ENCODE measurements at places on chromosomes 7 and 10.

GRCh38 chr10:122199070-122199469 is 72.0 kb upstream of the BTBD16 start:
- DNase-seq: no peak

DNA sequence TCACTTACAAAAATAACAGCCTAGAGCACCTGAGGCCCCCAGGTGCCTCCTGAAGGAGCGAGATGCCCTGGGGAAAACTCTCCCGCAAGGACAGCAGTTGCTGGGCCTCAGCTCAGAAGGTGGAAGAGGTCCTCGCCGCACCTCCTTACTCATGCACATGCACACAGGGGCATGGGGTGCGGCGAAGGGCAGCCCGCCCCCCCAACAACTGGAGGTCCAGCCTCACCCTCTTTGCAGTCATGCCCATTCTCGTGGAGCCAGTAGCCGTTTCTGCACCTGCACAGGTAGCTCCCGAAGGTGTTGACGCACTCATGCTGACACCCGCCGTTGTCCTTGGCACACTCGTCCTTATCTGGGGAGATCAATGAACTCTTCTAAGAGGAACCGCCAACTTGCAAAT is 19.9 kb upstream of the OPALIN start:
- DNase-seq: no peak

GRCh38 chr7:26159243-26159642 is 7.2 kb downstream of the NFE2L3 start:
- no peak for DNase-seq

DNA sequence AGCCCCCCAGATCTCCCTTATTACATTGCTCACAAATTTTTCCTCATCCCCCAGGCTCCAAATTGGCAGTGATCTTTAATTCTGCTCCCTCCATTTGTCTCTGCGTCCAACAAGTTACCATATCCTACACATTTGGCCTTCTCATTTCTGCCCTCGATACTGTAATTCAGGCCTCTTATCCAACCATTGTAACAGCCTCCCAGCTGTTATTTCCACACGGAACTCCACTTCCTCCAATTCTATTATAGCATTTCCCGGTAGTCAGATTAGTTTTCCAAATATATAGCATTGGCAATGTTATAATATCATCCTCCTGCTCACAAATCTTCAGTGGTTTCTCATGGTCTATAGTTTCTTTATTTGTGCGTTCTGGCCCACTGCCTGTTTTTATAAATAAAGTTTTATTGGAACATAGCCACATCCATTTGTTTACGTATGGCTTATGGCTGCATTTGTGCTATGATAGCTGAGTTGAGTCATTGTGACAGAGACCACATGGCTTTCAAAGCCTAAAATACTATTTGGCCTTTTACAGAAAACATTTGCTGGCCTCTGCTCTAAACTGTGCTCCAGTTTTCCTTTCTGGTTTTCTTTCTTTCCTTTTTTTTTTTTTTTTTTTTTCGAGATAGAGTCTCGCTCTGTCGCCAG is 126.5 kb upstream of the ZNF438 start:
- no peak for DNase-seq

DNA sequence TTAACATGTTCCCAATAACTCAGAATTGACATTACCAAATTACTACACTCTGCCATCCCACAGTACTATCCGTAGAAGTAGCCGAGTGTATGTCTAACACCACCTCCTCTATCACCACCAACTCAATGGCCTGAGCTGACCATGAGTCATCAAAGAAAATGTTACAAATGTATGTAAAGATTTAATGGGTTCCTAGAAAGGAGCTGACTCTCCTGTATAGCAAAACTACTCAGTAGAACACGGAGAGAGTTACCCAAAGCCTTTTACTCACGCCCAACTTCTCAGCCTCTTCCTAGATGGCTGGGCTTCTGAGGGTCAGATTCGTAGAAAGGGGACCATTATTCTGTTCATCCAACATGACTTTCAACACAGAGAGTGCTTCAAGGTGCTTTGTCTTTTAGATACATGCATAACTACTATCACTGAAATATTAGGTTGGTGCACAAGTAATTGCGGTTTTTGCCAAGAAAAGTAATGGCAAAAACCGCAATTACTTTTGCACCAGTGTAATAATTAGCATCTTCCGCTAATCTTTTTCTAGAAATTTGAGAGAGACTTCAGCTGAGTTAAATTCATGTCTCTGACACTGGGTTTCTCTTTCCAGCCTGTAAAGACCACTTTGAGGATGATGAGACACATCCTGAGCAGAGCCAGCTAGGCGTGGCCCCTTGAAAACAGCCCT is 24.0 kb upstream of the NANOS1 start:
- no peak for DNase-seq

GRCh38 chr10:81127931-81128330 is 590.2 kb downstream of the SH2D4B start:
- DNase-seq: no peak

GRCh38 chr10:43667761-43668386 is 19.2 kb upstream of the ZNF32 start:
- no peak for DNase-seq

- DNase-seq: no peak
Measured at GRCh38 chr10:3399756-3400155, 227.2 kb upstream of the PITRM1 start.

GRCh38 chr10:112227331-112227987 is 43.9 kb upstream of the GPAM start:
- DNase-seq: no peak

- no peak for DNase-seq
Measured at GRCh38 chr7:117839507-117839906, 33.7 kb downstream of the CTTNBP2 start.

DNA sequence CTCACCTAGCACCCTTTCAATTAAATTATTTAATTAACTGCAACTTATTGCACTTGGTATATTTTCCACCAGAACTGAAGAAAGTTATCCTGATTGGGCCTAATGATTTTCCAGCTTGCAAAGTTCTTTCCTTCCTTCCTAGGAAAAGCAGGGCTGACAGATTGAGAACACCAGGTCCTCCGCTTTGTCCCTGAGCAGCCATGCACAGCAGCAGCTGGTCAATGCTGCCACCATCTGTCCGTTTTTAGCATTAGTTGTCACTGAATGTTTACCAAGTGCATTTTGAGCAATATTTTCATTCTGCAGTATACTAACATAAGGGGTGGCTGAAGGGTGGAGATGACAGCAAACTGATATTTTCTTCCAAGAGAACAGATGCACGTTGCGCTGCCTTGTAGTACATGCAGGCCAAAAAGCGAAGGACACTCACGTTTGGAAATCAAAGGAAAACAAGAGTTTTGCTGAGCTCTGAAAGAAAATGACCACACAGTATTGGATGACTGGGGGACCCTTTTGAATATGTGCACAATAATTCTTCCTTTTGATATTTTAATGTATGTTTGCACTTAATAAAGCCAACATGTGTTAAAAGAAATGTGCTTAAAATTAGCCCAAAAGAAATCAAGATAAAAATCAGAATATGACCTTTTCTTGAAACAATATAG is 248.8 kb upstream of the PTN start:
- DNase-seq: no peak

- no peak for DNase-seq
Measured at GRCh38 chr10:34766266-34766600, 48.9 kb downstream of the PARD3 start.

- no peak for DNase-seq
Measured at GRCh38 chr10:71312811-71313789, 6.0 kb upstream of the SLC29A3 start.

- DNase-seq: no peak
Measured at GRCh38 chr7:28096713-28097112, 83.9 kb downstream of the JAZF1 start.

GRCh38 chr10:74799721-74800221 is 26.6 kb upstream of the KAT6B start:
- no peak for DNase-seq

GRCh38 chr10:5652746-5653145 is 13.6 kb downstream of the ASB13 start:
- no peak for DNase-seq

DNA sequence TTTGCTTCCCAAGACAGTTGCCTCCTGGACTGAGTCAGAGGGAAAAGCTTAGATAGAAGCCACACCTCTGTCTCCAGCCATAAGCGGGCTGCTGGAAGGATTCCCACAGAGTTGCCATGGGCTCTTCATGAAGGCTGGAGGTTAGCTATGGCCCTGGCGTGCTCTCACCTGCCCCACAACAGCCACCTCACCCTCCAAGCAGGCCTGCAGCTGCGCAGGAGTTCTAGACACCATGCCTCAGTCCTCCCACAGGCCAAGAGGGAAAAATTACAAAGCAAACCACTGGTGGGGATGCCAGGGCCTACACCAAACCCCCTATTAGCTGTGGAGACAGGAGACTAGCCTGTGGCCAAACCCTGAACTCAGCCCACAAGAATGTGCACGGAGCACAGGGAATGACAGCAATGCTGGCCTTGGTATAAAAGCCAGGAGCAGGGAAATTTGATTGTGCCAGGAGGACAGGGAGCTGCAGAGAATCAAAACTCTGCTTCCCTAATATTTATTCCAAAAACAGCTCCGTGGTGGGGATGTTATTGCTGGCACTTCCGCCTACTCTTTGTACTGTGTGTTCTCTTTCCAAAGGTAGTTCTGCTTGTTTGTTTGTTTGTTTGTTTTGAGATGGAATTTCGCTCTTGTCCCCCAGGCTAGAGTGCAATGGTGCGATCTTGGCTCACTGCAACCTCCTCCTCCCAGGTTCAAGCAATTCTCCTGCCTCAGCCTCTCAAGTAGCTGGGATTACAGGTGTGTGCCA is 60.3 kb upstream of the STK17A start:
- DNase-seq: no peak

- DNase-seq: no peak
Measured at GRCh38 chr7:141463986-141464385, 87.2 kb upstream of the AGK start.

DNA sequence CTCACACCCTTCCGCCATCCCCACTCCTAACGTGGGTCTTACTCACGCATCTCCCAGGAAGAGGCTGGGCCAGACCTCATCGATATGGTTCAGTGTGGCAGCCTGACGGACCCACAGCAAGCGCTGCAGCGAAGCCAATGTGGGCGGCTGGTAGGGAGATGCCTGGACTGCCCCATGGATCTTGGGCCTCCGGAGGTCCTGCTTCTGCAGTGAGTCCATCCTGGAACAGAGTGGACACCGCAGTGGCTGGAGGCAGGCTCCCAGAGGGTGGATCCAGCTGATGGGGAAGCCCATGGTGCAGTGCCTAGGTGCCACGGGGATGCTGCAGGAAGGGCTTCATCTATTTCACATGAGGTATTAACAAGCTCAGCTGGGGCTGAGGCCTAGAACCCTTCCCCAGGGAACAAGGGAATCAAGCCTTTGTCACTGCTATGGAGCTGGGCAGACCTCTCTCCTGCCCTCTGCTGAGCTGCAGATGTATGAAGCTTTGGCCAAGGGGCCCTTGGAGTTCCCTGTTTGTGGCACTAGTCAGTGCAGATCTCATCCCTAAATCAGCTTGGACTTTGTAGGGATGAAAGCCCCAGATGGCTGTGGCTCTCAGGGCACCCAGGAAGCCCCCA is 13.7 kb upstream of the SAMD8 start:
- DNase-seq: no peak

GRCh38 chr7:70907259-70908247 is 224.4 kb upstream of the GALNT17 start:
- no peak for DNase-seq

- DNase-seq: no peak
Measured at GRCh38 chr7:1158203-1159126, 1.5 kb downstream of the ZFAND2A start.

GRCh38 chr10:76333796-76334195 is 902.4 kb downstream of the LRMDA start:
- DNase-seq: no peak

- DNase-seq: no peak
Measured at GRCh38 chr7:132322970-132323369, 253.3 kb downstream of the PLXNA4 start.

DNA sequence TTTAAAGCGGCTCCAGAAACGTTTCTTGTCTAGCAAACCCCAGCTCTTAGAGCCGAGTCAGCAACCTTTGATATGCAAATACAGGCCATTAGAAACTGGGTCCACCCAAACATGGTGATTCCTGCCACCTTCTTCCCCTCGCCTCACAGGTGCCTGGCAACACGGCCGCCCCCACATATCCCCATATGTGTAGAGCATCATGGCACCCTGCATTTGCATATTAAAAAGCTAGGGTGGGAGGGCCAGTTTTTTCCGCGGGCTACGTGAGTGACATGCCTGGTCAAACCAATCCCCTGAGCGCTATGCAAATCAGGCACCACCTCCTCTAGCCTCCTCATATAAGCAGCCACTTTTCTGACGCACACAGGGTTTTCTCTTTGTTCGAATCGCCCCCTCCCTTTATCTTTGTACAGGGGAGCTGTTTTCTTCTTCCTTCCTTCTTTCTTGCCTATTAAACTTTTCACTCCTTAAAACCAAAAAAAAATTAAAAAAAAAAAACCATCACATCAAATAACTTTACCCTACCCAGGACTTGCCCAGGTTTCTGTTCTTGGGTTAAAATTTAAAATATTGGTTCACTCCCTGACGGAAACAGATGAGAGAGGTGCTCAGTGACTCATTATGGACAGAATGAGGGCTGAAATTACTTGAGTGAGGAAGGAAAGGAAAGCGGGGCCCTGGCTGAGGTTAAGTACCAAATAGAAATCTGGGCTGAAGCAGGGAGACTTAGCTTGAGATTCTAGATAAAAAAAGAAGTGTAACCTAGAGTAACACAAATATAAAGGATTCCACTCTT is 59.8 kb downstream of the COA1 start:
- DNase-seq: no peak

DNA sequence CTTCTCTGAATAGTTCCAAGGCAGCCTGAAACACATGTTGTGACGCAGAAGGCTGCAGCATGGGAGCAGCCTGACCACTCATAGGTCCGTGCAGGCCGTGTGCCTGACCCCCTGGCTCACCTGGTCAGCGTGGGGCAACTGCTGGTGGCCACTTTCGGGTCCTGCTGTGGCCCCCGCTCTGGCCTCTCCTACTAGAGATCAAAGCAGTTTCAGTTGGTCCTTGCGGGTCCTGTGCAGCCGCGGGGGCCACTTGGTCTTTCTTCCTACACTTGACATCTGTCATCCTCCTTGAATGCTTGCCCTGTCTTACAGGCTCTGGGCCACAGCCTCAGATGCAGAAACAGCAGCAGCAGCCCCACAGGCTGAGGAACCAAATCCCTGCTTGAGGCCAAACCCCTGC is 320.8 kb upstream of the ZNF32 start:
- no peak for DNase-seq

GRCh38 chr7:35993113-35993512 is 159.9 kb upstream of the EEPD1 start:
- no peak for DNase-seq
